Stimulated activated CD4-positive, alpha-beta T cell treated with anti-CD3 and anti-CD28 coated beads, Interleukin-15, amount 100 ng/mL, for 1 hour (primary cell): ENCODE measurements at places on chromosomes 11 and 22.

GRCh38 chr11:110812086-110812733 is 100.0 kb upstream of the ARHGAP20 start:
- DNase-seq: no peak

- no peak for DNase-seq
Observed at GRCh38 chr11:101523193-101523592, 60.6 kb downstream of the TRPC6 start.

- DNase-seq: no peak
Observed at GRCh38 chr22:24068717-24069297, 57.7 kb downstream of the CABIN1 start.

- no peak for DNase-seq
Observed at GRCh38 chr11:134374891-134375550, 37.0 kb downstream of the B3GAT1 start.

GRCh38 chr11:31150841-31151240 is 218.7 kb downstream of the DCDC1 start:
- no peak for DNase-seq

DNA sequence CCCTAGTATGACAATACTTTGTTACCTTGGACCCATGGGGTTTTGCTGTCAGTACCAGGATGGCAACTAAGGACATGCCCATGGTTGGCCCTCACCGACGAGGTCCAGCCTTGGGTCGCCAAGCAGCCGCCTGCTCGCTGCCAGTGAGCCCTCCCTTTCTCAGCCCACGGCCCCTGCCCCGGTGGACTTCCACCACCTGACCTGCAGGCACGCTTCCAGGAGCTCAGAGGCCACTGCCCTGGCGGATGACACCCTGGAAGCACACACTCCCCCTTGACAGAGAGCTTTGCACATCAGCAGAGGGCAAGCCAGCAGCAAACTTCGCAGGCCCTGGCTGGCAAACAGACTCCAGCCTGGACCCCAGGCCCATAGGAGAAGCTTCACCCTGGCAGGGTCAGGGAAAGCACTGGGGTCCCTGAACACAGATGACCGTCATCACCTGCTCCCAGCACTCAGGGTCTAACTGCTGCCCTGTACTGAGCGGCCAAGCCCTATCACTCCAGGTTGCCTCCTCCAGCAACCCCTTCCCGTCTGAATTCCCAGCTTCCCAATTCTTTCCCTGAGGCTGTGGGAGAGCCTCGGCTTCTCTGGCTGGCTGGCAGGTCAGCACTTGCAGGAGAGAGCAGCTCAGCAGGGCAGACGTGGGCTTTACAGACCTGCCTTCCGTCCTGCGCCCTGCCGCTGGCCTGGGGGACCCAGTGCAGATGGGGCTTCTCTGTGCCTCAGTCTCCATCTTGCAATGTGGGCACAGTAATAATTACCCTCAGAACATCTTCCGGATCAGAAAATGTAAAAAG is 2.7 kb upstream of the PPARA start:
- no peak for DNase-seq

- no peak for DNase-seq
Observed at GRCh38 chr11:12199231-12199948, 89.0 kb downstream of the MICAL2 start.

- DNase-seq: no peak
Observed at GRCh38 chr11:16791191-16791961, 52.9 kb downstream of the C11orf58 start.

- no peak for DNase-seq
Observed at GRCh38 chr11:13327421-13327820, 49.8 kb downstream of the BMAL1 start.

DNA sequence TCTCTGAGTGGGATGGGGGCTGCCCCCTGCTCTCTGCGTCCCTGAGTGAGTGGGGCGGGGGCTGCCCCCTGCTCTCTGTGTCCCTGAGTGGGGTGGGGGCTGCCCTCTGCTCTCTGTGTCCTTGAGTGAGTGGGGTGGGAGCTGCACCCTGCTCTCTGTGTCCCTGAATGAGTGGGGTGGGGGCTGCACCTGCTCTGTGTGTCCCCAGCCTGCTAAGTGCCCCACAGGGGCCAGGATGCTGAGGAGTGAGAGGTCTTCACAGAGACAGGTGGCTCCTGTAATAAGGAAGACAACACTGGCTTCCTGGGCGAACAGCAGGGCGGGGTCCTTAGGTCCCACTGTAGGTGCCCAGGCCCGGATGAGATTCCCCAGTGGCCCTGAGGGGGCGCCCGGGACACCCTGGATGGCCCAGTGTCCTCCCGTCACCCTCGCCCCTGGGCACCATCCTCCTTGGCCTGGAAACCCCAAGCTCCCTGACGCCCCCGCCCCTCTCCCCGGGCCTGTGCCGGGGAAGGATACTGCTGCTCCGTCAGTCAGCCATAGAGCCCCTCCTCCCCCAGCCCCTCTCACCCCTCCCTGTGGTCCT is 3.8 kb upstream of the CCDC188 start:
- no peak for DNase-seq

GRCh38 chr22:47772864-47773263 is 1010.4 kb downstream of the TBC1D22A start:
- no peak for DNase-seq

DNA sequence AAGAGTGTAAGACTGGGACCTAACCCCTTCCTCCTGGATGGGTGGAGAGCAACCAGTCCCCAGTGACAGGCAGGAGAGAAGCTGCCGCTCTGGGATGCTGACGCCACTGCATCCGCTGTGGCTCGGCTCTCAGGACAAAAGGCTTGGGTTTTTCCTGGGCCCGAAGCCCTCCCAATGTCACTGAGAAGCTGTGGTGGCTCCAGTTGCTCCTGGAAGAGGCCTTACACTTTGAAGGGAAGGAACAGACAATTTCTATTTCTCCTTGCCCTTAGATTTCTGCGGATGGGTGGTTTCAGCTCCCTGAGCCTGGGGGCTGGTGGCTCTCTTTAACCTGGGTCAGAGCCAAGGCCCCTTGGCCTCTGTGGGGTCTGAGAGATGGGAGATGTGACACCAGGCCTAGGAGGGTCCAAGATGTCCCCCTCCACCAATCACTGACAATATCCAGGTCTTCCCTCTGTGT is 21.4 kb downstream of the TPBGL start:
- no peak for DNase-seq

DNA sequence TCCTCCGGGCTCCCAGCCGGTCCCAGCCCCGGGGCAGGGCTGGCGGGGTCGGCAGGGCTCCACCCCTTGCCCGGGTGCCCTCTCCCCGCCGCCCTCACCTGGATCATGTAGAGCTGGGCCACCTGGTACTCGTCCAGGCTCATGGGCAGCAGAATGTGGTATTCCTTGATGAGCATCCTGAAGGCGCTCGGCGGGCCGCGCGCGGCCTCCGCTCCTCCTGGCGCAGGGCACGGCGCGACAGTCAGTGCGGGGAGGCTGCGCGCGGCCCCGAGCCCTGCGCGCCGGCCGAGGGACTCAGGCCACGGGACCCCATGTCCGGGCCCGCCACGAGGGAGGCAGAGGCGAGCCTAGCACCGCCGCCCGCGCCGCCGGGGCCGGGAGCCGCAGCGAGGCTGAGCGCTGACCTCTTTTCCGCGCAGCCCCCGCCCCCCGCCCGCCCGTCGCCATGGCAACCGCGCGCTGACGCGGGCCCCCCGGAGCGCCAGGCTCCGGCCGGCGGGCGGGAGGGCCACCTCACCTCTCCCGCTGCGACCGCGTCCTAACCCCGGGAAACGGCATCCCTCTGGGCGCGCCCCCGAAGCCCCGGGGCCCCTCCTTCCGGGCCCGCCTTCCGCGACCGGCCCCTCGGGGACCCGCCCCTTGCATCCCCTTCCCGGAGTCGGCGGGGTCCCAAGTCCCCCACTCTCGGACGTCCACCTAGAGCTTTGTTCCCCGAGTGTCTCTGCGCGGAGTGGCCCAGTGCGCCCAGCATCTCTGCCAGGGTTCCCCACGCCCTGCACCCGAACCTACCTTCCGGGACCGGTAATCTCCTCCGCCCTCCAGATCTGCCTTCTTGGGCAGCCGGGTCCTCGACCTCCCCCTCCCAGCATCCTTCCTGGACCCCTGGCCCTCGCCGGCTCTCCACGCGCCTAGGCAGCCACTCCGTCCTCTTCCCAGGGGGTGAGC is 886 bp downstream of the PITPNM1 start:
- DNase-seq: no peak

GRCh38 chr11:118084247-118084646 is 2.5 kb downstream of the SMIM35 start:
- DNase-seq: no peak

GRCh38 chr22:47126344-47126811 is 363.9 kb downstream of the TBC1D22A start:
- DNase-seq: no peak

DNA sequence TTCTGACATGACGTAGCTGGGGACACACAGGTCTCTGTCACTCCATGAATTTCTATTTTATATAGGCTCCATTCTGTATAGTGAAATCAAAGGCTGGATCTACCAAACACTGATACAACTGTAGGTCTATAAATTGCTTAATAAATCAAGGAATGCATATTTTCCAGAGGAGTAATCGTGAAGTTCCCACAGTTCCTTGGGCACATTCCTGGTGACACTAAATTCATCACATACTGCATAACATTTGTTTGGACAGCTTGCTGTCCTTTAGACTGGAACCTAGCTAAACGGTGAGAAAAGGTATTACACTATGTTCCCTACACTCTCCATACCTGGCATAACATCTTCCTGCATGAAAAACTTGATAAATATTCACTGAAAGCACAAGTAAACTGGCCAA is 41.6 kb upstream of the UCP3 start:
- DNase-seq: no peak

DNA sequence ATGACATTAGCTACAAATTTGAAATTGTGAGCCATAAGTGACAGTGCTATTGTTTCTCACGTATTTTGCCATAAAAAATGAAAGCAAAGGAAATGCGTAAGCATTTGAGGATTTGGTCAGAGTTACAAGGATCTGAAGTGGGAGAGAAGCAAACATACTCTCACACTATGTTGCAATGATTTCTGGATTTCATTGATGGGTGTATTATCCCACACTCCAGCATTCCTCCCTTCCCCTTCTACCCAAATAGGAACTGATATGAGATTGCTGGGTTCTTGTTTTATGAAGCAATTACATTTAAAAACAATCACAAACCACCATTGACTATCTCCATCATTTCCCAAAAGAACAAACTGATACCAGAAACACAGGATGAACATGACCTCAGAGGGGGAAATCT is 314.0 kb upstream of the CTSC start:
- no peak for DNase-seq

GRCh38 chr11:28713850-28714249 is 605.7 kb downstream of the METTL15 start:
- no peak for DNase-seq

GRCh38 chr11:69053546-69054396 is 5.0 kb downstream of the TPCN2 start:
- no peak for DNase-seq

GRCh38 chr11:47390422-47390760 is 12.0 kb upstream of the SPI1 start:
- no peak for DNase-seq

DNA sequence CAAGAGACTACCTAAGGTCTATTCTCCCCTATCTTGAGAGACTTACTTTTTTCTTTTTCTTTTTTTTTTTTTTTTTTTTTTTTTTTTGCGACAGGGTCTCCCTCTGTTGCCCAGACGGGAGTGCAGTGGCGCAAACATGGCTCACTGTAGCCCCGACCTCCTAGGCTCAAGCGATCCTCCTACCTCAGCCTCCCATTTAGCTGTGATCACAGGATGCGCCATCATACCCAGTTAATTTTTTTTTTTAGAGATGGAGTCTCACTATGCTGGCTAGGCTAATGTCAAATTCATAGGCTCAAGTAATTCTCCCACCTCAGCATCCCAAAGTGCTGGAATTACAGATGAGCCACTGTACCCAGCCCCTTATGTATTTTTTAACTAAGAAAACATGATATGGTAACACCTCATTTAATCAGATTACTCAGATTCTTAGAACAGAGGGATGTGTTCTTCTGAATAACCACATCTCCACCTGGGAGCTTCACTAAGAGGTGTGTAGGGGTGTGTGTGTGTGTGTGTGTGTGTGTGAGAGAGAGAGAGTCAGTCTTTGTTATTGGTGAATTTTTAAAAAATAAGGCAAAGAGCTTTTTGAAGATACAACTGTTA is 102.9 kb downstream of the USP35 start:
- DNase-seq: no peak

DNA sequence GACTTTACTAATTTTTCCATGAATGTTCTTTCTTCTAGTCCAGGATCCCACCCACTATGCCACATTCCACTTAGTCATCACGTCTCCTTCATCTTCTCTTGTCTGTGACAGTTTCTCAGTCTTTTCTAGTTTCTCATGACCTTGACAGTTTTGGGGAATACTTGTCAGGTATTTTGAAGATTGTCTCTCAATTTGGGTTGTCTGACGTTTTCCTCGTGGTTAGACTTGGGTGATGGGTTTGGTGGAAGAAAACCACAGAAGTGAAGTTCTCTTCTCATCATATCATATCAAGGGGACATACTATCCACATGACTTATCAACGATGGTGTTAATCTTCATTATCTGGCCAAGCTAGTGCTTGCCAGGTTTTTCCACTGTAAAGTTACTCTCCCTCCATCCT is 102.4 kb downstream of the LRRC32 start:
- no peak for DNase-seq

DNA sequence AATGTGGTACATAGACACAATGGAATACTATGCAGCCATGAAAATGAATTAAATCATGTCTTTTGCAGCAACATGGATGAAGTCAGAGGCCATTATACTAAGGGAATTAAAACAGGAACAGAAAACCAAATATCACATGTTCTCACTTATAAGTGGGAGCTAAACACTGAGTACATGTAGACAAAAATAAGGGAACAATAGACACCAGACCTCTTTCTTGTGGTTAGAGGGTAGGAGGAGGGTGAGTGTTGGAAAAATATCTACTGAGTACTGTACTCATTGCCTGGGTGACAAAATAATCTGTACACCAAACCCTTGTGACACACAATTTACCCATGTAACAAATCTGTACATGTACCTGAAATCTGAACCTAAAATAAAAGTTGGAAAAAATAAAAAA is 59.1 kb upstream of the ANO5 start:
- DNase-seq: no peak
